ENCODE measurements at places on chromosomes 4 and X.

- DNase-seq: no peak
These were observed 227.6 kb upstream of the PPP1R2C start for GRCh38 chrX:43005561-43005960.

DNA sequence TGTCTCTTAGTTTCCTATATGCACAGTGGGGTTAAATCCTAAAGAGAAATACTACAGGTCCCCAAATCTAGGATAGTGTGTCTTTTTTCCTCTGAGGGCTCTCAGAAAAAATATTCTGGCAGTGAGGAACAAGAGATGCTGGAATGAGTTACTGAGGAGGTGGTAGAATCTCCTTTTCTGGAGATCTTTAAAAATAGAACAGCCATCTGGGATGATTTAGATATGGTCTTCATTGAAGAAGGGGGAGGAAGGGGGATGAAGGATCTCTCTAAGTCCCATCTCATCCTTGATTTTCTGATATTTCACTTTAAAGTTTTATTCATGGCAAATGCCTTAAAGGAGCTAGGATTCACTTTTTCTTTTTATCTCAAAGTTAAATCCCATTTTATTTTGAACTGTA is 235.0 kb downstream of the MAML3 start:
- no peak for DNase-seq

- DNase-seq: peak; percentile 86
These were observed 5.3 kb downstream of the ZFYVE28 start for GRCh38 chr4:2412885-2413716.

DNA sequence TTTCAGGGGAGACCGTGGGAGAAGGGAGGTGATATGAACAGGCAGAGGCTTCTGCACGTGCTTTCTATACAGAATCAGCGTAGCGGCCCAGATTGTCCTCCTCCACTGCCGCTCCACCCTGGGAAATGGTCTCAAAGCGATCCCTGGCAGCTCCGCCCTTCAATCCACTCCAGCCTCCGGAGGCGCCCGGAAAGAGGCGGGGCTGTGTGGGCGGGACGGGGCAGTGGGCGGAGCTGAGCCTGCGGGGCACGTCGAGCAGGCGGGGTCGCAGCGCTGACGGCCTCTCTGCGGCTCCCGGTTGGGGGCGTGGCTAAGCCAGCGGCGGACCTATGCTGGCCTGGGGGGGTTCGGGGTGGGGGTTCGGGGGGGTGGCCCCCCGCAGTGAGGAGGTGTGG is 210 bp upstream of the SMIM10L2A start:
- DNase-seq: peak; percentile 88

GRCh38 chr4:56128213-56128612 is 179.5 kb downstream of the CEP135 start:
- DNase-seq: no peak

DNA sequence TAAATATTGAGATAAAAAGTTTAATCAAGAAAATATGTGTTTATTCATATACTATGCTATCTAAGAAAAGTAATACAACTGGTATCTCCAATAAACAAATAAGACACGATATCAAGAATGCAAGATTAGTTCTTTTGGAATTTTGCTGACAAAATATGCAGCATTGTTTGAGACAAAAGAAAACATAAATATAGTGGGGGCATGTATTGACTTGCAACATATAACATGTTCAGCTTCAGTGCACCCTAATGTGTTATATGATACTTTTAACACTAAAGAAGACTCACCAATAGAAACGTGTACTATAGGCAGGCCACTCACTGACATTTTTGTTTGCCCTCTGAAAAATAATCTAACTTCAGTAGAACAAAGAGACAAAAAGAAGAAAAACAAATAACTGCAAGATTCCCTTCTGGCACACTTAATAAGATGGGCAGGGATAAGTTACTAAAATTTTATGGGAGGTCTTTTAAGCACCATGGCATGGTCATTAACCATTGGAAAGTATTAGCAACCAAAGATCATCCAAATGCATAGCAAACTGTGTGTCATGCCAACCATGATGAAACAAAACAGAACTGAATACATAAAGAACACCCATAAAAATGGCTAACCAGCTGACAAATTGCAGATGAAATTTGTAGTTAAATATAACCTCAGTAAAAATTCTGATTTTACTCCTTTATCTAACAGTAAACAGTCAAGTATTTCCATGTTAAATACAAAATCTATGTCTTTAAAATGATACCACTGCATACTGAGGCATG is 447.9 kb upstream of the FAM241A start:
- DNase-seq: no peak

DNA sequence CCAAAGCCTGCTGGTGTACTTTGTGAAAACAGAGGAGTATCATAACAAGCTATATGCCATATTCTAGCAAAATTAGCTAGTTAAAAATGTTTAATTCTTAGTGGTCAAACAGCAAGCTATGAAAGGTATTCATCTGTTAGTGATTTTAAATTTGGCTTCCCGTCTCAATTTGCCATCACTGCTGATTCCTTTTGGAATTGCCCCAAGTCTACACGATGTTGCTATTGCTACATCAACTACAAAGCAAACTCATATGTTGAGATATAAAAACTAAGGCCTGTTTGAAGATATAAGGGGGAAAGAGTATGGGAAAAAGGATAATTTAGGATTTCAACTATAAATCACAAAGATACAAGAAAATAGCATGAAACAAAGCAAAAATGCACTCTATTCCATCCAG is 146.1 kb downstream of the COL25A1 start:
- DNase-seq: no peak

- DNase-seq: no peak
These were observed 1947.1 kb upstream of the TENM3 start for GRCh38 chr4:180296036-180296599.

GRCh38 chrX:47030339-47030738 is 47.9 kb upstream of the RGN start:
- no peak for DNase-seq

DNA sequence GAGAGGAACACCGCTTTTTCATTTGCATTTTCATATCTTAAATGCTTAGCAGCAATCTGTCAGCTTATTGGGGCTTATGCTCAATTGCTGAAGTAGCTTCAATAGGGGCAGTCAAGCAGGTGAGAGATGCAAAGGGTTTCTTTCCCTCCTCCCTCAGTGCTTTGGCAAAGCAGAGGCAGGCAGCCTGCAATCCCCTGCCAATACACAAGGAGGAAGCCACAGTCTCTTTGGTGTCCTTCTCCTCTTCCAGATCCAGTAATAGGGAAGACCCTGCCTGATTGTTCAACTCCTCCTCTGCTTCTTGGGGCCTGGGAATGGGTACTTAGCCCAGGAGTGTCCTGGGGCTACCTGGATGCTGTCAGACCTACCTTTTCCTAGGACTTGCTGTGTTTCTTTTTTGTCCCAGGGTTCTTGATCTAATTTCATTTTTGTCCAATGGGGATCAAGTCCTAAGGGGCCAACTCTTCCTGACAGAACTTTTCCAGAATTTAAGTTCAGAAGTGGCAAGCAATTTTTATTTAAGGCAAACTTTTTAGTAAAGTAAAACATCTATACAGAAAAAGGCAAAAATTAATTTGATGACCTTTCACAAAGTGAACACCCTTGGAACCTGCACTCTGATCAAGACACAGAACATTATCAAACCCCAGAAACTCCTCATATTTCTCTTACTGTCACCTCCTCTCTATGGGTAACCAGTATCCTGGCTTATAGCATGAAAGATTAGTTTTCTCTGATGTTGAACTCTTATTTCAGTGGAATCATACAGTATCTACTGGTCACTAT is 260.3 kb downstream of the PPP3CA start:
- DNase-seq: no peak

DNA sequence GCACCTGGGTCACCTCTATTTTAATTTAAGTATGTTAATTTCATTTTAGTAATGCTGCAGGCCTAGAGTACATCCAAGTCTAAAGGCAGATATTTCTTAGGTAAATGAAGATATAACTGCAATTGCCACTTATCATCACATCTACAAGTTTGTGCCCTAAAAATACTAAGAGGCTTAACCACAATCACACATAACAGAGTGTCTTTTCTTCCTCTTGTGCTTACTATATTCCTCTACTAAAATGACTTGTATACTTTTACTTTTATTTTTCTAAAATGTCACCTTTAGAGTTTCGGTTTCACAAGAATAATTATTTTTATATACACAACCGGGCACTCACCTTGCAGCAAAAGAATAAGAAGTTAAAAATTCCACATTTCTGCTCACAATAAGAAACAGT is 77.9 kb downstream of the EFHC2 start:
- DNase-seq: no peak

- DNase-seq: no peak
These were observed 23.8 kb downstream of the CTSO start for GRCh38 chr4:155929833-155930232.

- no peak for DNase-seq
These were observed 934.5 kb upstream of the TENM3 start for GRCh38 chr4:181308476-181309312.

DNA sequence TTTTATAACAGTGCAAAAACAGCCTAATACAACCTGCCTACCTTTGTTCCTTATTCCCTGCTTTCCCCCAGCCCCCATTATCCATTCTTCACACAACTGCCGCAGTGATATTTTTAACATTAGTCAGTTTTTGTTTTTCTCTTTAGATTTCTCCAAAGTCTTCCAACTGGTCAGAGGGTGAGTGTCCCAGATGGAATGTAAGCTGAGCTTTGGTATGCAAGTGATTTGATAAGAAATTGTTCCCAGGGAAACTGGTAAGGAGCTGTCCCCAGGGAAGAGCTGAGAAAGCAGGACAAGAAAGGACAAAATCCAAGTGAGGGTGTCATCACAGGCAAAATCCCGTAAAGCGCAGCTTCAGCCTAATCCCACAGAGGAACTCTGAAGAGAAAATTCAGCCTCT is 475.5 kb upstream of the ADGRL3 start:
- DNase-seq: no peak

- DNase-seq: no peak
These were observed 222.7 kb downstream of the CHIC2 start for GRCh38 chr4:53841711-53842110.

GRCh38 chr4:167221084-167221483 is 13.2 kb downstream of the SPOCK3 start:
- DNase-seq: no peak

- no peak for DNase-seq
These were observed 76.7 kb downstream of the TAB3 start for GRCh38 chrX:30812326-30812725.

DNA sequence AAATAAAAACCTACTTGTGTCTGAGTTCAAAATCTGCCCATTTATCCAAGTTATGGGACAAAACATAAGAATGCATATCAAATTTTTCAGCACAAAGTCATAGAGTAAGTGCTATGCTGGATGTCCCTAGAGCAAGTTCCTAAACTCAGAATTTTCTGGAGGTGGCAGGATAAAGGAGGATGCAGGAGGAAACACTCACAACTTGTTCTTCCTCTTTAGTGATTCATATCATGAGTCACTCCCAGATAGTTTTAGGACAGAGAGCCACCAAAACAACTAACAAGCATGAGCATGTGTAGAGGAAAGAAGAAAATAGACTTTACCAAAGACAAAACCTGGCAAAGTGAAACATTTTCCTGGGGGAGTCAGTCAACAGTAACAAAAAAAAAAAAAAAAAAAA is 302.7 kb downstream of the KCTD8 start:
- DNase-seq: no peak

GRCh38 chr4:86870442-86871069 is 21.4 kb upstream of the SLC10A6 start:
- DNase-seq: no peak

DNA sequence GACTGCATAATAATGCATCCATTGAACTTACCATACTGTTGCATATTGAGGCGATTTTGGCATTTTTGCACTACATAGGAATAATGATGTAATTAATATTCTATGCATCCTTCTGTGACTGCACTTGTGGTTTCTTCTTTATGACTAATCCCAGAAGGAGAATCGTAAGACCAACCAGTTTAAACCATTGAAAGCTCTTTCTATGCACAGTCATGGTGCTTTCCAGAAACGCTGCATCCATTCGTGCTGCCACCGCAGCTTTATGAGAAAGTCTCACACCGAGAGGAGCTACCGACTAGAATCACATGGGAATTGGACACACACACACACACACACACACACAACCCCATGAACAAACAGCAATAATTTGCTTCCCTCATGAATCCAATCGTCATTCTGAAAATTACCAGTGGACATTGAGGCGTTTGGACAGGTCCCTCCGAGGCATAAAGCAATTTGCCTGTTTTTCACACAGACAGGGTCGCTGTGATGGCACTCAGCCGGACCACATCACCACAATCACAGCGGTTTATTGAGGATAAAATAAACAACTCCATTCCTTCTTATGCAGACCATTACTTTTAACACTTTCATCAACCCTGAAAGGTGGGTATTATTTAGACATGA is 64.2 kb downstream of the PACRGL start:
- no peak for DNase-seq

DNA sequence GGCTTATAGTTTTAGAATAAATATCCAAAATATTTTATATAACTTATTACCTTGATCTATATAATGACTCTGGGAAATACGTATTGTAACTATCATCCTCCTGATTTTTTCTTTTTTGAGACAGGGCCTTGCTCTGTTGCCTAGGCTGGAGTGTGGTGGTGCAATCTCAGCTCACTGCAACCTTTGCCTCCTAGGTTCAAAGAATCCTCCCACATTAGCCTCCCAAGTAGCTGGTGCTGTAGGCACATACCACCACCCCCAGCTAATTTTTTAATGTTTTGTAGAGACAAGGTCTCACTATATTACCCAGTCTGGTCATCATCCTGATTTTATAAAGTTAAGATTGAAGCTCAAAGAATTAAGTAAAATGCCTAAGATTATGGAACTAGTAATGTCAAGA is 193.6 kb downstream of the SLC4A4 start:
- DNase-seq: no peak

DNA sequence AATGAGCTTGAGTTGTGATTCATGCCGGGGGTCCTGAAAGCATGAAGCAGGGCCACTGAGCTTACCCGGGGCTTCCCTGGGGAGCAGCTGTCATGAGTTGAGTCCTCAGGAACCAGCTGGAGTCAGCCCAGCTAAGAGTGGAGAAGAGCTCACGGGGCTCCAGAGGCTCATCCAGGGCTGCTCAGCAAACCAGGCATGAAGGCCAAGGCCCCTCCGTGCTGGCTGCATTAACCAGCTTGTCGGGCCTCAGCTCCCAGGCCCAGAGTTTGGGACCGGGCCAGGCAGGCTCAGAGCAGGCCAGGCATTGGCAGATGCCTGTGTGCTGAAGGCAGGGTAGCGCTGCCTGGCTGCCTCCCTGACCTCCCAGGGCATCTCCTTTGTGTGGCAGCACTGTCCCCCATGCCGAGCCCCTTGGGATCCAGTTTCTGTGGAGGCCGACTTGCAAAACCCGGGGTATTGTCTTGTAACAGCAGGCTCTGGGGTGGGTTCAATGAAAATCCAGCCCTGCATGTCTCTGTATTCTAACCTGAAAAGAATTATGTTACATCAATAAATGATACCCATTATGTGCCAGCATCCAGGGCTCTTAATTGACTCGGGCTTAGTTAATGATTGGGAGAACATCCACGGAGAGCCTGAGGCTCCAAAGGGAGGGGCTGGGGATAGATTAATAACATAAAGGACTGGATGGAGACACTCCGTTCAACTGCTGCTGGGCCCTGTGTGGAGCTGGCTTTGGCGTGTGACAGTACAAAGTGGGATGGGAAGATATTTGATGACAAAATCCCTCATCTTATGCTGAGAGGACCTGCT is 68.0 kb upstream of the MSX1 start:
- no peak for DNase-seq

- DNase-seq: no peak
These were observed 204.1 kb upstream of the NEIL3 start for GRCh38 chr4:177105536-177105935.

Measured in activated naive CD4-positive, alpha-beta T cell treated with Interleukin-2 at 50 U/mL for 16 hours (primary cell).